Mammary epithelial cell (primary cell): ENCODE measurements at places on chromosomes 16 and 17. TPM values are rescaled to one million over a fixed set of nuclear protein-coding genes. Genes with fewer than 3 reads are reported as not detected.

Gene ALDOC
- total RNA-seq = 46.0 TPM

Gene MPP3
- 10.8 TPM for total RNA-seq

GRCh38 chr16:19499481-19499880, 22.4 kb downstream of the GDE1 start:
- peak; percentile 40 for DNase-seq

DNA sequence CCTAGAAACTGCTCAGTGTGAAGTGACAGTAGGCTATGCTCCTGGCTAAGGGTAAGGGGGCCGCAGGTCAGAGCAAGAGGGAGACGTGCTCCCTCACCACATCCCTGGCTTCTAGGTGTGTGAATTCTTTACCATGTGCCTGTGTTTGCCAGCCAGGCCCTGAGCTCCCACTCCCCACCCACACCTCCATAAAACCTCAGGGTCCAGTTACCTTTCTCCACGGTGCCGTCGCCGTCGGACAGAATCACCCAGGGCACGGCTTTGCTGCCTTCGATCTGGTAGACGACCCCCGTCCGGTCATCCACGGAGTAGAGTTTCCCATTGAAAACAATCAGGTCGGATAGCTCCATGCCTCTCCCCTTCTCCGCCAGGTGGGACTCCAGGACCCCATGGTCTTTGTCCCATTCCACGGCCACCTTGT, 12.8 kb downstream of the CANT1 start:
- DNase-seq = no peak

GRCh38 chr17:42459256-42459800, 650 bp downstream of the ATP6V0A1 start:
- peak; percentile 63 for DNase-seq

DNA sequence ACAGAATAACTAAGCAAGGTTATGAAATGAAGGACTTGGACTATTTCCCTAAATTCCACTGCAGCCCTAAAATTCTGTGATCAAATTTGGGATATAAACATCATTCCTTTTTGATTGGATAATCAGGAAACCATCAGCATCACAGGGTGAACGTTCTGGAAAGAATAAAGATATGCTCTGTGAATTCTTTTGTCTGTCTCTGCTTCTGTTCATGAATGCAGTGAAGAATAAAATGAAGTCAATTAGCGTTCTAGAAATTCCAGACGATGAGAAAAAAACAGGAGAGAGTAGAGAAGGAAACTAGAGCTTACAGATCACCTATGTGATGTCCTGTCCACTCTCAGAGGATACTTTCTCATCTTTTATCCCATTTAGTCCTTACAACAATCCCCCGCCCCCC, 295.1 kb upstream of the SOX9 start:
- no peak for DNase-seq

DNA sequence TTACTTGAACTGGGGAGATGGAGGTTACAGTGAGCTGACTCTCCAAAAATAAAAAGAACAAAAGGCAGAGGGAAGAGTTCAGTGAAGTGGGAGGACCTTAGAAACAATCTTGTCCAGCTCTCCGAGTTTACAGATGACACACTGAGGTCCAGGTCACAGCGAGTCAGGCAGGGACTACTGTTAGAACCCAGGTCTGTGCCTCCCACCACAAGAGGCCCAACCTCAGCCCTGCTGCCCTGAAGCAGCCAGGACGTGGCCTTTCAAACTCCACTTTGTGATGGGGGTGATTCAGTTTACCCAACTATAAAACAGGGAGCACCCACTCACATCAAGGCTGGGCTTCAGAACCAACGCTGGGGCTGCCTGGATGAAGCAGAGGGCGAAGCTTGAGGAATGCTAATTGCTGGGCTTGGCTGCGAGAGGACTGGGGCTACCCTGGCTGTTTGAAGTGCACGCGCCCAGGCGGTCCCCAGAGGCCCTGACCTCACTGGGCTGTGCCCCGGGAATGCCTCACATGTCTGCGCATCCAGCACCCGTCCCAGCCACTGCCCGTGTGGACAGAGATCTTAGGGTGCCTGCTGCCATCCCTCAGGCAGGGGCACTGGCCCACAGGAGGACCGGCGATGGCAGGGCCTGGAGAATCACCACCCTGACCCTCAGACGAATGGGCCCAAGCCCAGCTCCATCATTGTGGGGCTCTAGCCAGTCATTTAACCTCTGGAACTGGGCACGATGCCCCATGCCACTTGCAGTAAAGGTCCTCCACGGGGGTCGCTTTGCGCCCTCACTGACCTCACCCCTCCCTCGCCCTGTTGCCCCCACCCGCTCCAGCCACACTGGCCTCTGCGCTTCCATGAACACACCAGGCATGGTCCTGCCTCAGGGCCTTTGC, 11.4 kb downstream of the SLC5A10 start:
- no peak for DNase-seq

GRCh38 chr16:72311426-72311825, 139.5 kb upstream of the PMFBP1 start:
- no peak for DNase-seq

DNA sequence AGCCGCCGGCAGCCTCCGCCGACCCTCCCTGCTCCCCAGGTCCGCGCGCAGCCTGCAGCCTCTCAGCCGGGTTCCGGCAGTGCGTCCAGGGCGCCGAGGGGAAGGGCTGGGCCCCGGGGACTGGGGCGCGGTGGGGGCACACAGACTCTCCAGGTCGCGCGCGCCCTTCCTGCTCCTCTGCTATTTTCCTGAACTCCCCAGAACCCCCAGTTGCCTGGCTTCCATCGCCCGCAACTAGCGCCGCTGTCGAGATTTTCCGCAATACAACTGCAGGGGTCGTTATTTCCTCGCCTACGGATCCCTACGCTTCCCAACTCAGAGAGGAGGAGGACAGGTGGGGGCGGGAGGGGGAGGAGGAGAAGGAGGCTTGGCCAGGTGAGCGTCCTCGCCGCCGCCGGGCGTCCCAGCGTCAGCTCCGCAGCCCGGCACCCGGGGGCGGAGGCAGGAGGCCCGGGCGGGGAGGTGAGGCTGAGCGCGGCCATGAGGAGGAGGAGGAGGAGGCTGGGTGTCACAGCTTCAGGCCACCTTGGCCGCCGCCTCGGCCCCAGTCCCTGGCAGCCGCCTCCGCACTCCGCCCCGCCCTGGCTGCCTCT, at the start of gene CA10:
Gene CA10, minus strand, starts transcription at position 265 of the 593 bp plus-strand sequence.
- DNase-seq = no peak

DNA sequence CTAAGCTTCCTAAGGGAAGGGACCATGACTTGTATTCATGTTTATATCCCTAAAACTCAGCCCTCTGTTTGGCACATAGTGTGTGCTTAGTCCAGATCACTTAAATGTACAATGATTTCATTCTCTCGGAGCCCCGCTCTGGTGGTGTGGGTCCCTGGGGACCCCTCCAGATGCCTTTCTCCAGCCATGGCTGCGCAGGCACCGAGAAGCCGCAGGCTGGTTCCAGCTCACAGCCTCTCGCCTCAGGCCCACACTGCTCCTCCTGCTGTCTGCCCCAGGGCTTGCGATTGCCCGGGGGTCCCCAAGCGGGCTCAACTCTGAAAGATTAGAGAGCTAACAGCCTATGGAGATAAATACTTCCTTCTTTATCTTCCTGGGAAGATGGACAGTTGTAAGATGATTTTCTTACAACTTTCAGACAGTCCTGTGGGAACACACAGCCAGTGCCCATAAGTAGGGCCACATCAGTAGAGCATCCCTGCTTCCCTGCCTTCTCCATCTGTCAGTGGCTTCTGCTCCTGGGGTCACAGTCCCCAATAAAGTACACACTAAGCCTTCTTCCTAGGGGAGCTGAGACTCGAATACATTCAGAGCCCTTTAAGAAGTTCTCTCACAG, 66.2 kb downstream of the CENPV start:
- DNase-seq = no peak

- no peak for DNase-seq
These were observed 170.6 kb upstream of the CIBAR2 start for GRCh38 chr16:85282842-85283241.

GRCh38 chr16:17078931-17079631, 391.7 kb downstream of the XYLT1 start:
- no peak for DNase-seq

DNA sequence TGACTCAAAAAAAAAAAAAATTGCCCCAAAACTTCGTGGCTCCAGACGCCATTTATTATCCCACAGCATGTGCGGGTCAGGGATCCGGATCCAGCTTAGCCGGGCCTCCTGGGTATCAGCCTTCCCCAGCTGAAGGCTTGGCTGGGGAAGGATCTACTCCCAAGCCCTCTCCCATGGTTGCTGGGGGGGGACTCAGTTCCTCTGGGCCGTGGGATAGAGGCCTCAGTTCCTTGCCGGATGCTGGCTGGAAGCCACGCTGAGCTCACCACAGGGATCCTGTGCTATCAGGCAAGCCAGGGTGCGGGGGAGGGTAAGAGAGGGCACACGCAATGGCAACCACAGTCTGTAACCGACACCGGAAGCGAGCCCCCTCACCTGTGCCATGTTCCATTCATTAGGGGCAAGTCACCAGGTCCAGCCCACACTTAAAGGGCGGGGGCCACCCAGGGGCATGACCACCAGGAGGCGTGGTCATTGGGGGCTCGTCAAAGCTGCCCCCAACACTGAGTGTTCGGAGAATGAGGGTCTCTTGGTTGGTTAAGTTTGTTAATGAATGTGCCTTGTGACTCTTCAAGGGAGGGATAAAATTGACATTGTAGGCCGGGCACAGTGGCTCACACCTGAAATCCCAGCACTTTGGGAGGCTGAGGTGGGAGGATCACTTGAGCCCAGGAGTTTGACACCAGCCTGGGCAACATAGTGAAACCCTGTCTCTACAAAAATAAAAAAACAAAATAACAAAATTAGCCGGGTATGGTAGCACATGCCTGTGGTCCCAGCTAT, 210.0 kb upstream of the GSE1 start:
- no peak for DNase-seq

DNA sequence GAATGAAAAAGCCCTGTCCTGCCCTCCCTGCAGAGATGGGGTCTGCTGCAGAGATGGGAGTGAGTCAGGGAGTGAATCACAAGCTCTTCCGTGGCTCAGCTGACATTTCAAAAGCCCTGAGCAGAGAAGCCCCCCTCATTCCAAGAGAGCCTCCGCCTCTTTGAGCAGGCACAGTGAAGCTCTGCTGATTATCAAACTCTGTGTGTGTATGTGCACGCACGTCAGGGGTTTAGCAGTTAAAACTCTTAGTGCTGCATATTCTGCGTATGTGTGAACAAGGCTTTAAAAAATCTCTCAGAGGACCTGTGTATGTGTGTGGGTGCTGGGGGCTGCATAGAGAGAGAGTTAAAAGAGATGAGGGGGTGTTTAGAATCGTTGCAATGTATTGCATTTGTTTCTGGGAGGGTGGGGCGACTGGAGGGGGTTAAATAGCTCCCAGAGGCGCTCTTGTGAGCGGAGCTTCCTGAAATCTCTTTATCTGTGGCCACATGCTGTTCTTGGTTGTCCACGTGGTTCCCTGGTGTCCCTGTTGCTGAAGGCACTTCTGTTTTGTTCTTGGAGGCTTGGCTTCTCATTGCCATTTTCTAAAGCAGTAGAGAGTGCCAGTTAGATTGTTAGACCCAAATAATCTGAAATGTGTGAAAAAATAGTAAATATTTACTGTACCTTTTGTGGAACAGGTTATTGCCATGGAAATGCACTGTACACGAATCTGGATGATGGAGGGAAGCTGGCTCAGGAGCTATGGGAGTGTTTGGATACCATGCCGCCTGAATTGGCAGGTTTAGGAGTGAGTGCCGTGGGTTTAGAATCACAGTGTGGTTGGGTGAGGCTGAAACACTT, 116.6 kb downstream of the PRKCB start:
- DNase-seq = no peak

GRCh38 chr16:12507366-12507765, 296.3 kb downstream of the CPPED1 start:
- peak; percentile 82 for DNase-seq
